ENCODE measurements at places on chromosomes 16 and 17.

GRCh38 chr16:81357711-81358260 lies 43.0 kb downstream of the GAN start:
- peak; percentile 50 for DNase-seq

DNA sequence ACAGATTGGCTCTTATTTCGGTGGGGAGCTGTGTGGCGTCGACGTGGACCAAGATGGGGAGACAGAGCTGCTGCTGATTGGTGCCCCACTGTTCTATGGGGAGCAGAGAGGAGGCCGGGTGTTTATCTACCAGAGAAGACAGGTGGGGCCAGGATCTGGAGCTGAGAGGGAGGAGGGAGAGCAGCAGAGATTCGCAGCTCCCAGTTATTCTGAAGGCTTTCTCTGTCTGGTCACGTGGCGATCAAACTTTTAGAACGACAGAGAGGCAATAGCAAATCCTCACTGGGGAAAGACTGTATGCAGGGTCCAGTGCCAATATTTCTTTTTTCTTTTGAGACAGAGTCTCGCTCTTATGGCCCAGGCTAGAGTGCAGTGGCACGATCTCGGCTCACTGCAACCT lies 22.2 kb downstream of the ITGAL start:
- DNase-seq: no peak

- peak; percentile 59 for DNase-seq
These were observed 7.2 kb downstream of the SUPT4H1 start for GRCh38 chr17:58344791-58345157.

- DNase-seq: no peak
These were observed 2.0 kb downstream of the XYLT2 start for GRCh38 chr17:50347894-50348291.

DNA sequence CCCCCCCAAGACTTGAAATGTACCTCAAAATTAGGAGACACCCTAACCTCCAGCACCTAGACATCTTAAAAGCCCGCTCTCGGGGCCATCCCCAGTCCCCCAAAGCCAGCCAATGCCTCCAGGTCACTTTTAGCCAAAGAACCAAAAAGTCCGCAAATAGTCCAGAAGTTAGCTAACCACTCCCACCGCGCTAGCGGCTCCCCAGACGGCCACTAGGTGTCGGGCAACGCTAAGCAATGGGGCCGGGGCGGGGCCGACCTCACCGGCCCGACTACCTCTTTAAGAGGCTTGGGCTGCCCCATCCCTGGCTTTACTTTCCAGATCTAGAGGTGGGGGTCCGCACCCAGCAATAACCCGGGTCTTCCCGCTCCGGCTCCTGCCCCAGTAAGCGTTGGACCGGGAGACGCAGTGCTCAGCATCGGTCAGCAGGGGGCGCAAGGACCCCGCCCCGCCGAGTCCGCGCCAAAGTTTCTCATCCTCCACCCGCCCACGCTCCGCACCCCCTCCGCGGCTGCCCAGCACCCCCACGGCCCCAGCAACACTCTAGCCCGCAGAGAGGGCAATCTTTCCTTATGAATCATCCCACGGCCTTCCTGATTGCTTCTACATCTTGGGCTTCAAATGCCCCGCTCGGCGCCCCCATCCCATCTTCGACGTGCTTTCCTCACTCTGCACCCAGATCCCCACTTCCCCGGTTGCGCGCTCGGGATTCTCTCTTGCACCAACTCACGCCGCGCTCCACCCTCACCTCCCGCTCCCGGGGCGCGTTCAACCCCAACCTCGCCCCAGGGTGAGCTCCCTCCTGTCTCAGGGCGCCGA lies 765 bp downstream of the COL1A1 start:
- DNase-seq: peak; percentile 91

- DNase-seq: no peak
These were observed 54.4 kb downstream of the COX10 start for GRCh38 chr17:14123619-14124278.

DNA sequence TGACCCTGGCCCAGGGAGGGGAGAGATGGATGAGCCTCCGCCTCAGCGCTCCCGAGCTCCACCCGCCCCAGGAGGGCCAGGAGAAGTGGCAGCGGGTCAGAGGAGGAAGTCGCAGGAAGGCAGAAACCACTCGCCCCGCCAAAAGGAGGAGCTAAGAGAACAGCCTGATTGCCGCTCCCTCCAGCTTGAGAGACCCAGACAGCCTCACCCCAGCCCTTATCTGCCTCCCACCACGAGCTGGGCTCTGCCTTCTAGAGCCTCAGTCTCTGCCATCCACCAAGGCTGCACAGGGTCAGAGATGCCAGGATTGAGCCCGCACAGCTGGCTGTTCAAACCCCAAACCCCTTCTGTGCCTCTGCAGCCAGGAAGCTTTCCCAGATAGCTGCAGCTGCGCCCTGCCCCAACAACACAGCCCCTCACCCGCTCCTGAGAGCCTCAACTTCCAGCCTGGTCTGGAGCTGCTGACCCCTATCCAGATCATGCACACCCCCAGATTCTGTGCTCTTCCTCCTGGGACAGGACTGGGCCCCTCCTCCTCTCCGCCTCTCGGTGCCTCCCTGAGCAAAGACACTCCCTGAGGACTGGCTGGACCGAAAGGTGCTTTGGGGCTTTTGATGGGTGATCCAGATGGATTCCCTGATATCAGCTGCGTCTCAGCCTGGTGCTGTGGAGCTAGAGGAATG lies 1.0 kb upstream of the ATP2A3 start:
- peak; percentile 99 for DNase-seq

GRCh38 chr17:42536372-42537155 lies 523 bp downstream of the NAGLU start:
- peak; percentile 91 for DNase-seq

DNA sequence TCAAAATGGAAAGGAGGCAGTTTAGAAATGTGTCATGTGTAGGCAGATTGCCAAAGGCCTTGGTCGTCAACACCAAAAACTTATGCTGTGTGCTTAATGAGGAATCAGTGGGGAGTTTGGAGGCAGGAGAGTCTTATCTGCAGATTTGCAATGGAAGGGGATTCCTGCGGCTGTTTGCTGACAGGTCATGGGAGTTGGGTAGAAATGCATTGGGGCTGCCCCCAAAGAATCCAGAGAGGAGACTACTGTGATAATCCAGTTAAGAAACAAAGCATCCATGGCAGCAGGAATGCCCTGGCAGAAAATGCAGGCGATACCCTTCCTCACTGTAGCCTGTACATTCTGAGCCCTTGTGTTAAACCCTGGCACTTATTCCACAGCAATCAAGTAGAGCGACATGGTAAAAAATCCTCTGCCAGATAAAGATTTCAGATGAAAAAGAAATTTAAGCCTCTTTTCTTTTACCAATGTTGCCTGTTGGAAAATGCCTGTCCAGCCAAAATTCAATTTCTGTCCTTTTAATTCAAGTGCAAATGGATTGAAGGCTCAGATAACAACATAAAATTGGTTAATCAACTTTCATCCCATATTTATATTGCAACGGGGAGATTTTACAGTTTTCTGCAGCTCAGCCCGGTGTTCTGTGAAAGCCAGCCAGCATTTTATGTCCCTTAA lies 491.0 kb upstream of the CDH5 start:
- DNase-seq: no peak

DNA sequence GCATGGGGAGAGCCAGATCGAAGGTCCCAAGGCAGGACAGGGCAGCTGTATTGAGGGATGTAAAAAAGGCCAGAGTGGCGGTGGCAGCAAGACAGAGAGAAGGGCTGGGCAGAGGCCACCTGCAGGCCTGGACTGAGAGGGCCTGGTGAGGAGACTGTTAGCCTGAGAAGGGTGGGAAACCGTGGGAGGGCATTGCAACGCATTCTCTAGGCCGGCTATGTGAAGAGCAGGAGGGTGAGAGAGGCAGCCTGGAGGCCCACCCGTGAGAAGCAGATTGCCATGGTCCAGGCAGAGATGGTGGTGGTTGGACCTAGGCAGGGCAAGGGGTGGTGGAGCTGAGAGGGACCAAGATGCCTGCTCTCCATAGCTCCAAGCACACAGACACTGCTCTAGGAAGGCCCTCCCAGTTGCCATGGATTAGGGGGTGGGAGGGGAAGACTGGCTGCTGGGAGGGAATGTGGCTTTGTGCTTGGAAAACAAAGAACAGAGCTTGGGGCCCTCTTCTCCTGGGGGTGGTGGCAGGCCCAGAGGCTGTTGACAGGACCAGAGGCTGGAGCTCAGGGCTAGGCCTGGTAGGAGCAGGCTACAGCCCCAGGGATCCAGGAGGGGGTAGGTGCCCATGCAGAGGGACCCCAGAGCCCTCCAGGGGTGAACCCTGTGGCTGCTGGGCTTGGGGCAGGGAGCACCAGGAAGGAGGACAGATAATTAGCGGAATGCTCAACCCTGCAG lies 12.4 kb upstream of the TCAP start:
- DNase-seq: no peak

GRCh38 chr17:57284583-57284982 lies 28.3 kb downstream of the MSI2 start:
- DNase-seq: peak; percentile 52

GRCh38 chr17:66803474-66803951 lies 31.4 kb upstream of the CACNG5 start:
- DNase-seq: no peak

GRCh38 chr16:81060576-81061306 lies 16.3 kb downstream of the C16orf46 start:
- DNase-seq: no peak

DNA sequence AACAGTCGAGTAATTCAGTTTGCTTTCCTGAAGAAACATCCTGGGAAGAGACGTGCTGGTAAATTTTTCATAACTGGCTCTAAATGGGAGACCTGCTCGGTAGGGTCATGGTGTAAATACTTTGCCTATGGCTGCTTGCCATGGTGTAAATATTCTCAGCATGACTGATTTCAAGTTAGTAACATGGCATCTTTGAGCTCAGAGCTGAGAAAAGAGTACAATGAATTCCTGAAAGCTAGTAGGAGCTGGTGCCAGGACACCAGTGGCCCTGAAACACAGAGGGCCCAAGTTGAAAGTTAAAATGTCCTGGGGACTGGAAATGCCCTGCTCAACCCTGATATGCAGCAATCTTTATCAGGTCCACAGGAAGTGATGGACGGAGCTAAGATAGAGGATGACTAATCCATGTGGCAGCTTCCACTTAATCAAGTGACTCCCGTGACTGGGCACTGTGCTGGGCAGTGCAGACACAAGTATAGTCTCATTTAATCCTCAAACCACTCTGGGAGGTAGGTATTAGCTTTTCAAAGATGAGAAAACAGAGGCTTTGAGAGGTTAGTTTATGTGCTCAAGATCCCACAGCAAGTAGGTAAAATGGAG lies 130.1 kb upstream of the ADAMTS18 start:
- DNase-seq: peak; percentile 8

DNA sequence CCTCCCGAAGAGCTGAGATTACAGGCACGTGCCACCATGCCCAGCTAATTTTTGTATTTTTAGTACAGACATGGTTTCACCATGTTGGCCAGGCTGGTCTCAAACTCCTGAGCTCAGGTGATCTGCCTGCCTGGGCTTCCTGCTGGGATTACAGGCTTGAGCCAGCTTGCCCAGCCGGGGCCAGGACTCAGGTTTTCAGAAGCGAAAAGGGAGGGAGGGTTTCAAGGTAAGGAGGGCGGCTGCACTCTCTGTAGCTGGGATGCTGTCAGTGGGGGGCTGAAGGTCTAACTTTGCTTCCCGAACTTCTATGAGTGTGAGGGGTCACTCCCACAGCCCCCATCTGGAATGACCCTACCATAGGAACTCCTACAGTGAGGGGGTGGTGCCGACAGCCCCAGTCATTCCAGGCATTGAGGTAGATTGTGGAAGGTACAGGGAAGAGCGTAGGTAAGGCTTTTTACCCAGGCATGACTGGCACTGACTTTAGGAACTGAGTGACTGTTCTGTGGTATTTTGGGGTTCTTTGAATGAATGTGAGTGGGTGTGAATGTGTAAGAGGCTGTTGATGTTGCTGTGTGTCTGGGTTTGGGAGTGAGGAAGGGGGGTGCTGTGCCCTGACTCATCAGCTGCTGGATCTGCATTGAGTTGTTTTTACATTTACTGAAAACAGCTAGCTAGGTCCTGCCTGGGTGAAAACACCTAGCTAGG lies 3.8 kb upstream of the C1QL1 start:
- DNase-seq: no peak

GRCh38 chr17:73261952-73262675 lies 434 bp upstream of the CPSF4L start:
- no peak for DNase-seq

DNA sequence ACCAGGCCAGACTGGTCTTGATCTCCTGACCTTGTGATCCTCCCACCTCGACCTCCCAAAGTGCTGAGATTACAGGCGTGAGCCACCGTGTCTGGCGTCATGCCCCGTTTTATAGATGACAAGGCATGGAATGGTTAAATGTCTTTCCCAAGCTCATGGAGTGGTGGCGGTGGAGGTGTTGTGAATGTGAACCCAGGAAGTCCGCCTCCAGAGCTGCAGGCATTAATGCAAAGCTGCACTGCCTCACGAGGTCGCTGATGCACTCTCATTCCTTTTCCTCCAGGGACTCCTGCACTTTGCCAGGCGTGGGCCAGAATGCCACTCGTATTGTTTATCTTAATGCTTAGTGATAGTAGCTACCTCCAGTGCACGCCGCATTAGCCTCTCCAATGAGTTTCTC lies 149.6 kb downstream of the WWOX start:
- DNase-seq: no peak

DNA sequence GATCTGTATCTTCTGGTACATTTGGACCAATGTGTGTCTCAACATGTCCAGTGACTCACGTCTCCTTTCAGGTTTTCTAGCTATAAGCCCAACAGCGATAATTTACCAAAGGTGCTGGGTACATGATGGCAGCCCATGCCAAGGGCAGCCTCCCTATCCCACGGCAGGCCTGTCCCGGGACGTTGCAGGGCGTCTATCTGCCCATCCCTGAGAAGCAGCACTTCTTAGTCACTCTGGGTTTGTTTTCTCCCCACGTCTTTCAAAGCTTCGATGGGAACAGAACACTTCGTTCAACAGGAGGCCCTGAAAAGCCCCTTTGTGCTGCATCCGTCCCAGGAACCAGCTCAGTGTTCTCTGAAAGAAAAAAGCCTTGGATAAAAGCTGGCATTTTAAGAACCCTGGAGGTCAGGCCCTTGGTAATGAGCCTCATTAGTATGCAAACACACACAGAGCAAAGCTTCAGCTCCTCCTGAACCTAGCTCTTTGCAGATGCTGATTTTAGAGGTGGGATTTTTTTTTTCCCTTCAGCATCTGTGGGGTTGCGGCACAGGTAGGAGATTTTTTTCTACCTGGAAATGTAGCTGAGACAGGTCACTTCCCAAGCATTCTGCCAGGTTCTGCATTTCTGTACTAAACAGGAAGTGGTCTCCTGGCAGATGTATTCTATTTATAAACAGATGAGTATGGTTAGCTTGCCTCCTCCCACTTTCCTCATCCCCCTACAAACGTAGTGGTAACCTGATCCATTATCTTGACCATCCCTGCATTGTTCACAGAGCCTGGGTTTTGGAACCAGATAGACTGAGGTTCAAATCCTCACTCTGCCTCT lies 17.5 kb upstream of the MT4 start:
- peak; percentile 18 for DNase-seq
